ENCODE measurements at places on chromosomes 6 and 20.

GRCh38 chr20:41560970-41561369 lies 57.2 kb downstream of the CHD6 start:
- DNase-seq = no peak

DNA sequence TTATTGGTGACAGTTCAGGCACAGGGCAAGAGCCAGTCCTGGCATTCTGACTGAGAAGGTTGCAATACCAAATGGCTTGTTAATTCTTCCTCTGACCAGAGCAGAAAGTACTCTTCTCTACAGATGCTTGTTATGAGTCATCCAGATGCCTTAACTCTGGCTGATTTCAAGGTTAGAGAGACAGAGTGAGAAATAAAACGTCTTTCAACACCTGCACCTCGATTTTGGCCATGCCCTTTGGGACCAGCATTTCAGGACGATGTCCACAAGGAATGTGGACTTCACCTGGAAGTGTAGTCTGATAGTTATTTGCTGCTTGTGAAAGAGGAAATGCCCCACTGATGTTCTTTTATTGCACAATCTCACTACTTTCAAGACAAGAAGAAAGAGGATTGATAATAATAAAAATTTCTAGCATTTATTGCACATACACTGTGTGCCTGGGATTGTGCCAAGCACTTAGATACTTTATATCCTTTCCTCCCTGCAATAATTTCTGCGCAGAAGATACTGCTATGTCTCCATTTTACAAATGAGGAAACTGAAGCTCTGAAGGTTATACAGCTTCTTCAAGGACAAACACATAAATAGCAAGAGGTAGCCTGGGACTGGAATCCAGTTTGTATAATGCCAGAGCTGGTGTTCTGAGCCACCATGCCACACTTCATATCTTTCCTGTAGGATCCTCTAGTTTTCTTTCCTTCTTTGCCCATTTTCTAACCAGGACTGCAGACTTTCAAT lies 33.5 kb upstream of the MCM3 start:
- DNase-seq = no peak

DNA sequence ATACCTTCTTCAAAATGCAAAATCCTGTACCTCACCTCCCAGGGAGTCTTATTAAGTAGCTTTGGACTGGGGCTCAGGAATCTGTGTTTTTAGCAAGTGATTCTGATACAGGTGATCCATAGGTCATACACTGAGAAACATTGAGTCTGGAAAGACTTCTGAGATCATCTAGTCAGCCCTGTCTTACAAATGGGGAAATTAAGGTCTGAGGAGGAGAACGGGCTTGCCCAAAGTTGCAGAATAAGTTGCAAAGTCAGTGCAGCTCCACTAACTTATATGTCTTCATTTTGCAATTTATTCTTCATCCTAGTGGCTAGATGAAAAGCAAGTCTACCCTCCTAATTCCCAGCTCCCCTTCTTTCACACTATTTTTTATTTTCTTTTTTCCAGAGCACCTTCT lies 28.9 kb downstream of the KCNS1 start:
- DNase-seq = no peak

GRCh38 chr20:3224681-3225421 lies 14.1 kb downstream of the SLC4A11 start:
- no peak for DNase-seq

DNA sequence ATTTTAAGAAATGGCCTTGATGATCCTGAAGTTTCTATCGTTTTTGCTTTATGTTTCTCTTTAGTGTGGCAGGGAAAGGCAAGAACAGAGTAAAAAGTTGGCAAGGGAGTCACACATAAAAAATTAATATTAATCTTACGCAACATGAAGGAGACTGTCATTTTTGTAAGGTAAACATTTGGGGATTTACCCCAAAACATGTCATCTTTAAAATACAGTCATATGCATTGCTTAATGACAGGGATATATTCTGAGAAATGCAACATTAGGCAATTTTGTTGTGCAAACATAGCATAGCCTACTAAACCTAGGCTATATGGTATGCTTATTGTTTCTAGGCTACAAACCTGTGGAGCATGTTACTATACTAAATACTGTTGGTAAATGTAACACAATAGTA lies 5.4 kb downstream of the RBL1 start:
- DNase-seq = no peak

GRCh38 chr20:42924215-42924614 lies 265.5 kb downstream of the PTPRT start:
- no peak for DNase-seq

GRCh38 chr6:90144928-90145555 lies 151.6 kb downstream of the BACH2 start:
- no peak for DNase-seq

DNA sequence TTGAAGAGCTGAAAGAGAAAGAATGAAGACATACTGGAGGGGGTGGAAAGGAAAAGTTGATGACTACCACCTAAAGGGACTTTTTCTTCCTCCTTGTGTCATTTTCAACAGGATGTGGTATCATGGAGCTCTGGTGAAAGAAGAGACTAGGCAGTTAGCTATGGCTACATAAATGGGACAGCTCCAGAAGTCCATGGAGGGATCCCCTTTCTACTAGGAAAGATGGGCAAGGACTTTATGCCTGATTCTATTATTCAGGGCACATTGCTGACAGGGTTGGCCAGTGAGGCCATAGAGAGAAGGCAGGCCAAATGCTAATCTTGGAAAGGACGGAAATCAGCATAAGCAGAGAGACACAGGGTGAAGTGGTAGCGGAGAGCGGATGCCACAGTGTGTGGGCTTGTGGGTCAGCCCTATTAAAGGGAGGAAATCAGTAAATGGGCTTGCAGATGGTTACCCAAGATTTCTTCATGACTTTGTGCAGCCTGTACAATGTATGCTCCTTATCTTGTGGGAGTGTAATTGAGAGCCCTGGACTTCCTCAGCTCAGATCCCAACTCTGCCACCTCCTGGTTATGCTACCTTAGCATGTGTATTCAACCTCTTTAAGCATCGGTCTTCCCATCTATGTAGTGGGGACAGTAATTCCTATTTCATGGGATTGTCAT lies 77.4 kb upstream of the TMEM170B start:
- DNase-seq = no peak

- DNase-seq = no peak
These were observed 5.8 kb upstream of the ADAM33 start for GRCh38 chr20:3687655-3688054.

GRCh38 chr20:32124916-32125454 lies 15.5 kb downstream of the TM9SF4 start:
- no peak for DNase-seq

- no peak for DNase-seq
These were observed 86.0 kb downstream of the MBOAT1 start for GRCh38 chr6:20126102-20126752.

GRCh38 chr6:147873816-147874215 lies 365.3 kb downstream of the SAMD5 start:
- DNase-seq = no peak

Measured in D341Med (cell line).